ENCODE measurements at places on chromosomes 3 and 15.

GRCh38 chr15:71249986-71250385 lies 134.7 kb downstream of the THSD4 start:
- no peak for DNase-seq

DNA sequence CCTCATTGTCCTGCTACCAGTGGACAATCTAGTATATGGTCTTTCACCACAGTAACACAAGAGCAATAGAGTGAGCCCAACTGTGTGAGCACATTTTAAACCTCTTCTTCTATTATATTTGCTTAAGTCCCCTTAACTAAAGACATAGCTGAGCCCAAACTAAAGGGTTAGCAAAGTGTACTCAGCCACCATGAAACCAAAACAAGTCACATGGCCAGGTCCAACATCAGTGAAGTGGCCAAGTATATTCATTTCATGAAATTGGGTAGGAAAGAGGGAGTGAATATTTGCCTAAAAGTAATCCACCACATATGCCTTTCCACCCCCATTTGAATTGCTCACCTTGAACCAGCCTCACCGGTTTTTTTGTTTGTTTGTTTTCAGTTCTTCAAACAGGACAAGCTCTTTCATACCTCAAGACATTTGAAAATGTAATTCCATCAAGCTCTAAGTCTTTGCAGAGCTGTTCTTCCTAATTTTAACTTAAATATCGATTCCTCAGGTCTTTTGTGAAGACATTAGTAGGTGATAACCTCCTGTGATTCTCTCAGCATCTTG lies 327.0 kb upstream of the SEMA6D start:
- no peak for DNase-seq

- no peak for DNase-seq
Measured at GRCh38 chr3:190289989-190290388, 32.3 kb downstream of the CLDN1 start.

- no peak for DNase-seq
Measured at GRCh38 chr3:33322412-33322811, 45.2 kb downstream of the FBXL2 start.

DNA sequence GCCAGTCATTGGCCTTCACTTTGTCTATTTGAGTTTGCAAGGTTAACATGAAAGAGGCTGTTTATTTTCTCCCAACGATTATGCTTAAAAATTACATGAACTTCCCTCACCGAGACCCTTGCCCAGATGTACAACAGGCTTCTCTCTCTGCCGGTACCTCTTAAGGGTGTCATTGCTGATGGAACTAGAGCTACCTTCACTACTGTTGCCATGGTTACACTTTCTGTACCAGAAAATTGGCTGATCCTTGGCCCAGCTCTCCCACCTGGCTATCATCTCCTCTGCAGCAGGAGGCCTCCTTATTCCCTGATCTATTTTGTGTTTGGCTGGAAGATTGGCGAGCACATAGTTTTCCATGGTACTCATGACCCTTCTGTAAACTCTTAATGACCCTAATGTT lies 24.0 kb upstream of the LIPC start:
- no peak for DNase-seq

GRCh38 chr15:62099094-62099601 lies 32.4 kb downstream of the C2CD4A start:
- DNase-seq, result no peak

DNA sequence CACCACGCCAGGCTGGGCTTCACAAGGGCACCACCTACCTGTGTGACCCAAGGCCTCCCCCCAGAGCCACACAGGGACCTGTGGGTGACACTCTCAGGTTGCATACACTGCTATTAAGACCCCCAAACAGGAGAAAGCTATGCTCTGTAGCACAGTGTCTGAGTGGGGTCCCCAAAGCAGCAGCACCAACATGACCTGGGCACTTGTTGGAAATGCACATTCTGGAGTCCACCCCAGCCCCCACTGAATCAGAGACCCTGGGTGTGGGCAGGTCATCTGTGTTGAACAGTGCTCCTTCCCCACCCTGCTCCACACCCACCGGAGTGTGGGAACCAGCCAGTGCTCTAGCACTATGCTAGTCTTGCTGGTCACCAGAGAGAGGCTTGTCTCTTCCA lies 76.1 kb downstream of the ADAMTS17 start:
- no peak for DNase-seq

DNA sequence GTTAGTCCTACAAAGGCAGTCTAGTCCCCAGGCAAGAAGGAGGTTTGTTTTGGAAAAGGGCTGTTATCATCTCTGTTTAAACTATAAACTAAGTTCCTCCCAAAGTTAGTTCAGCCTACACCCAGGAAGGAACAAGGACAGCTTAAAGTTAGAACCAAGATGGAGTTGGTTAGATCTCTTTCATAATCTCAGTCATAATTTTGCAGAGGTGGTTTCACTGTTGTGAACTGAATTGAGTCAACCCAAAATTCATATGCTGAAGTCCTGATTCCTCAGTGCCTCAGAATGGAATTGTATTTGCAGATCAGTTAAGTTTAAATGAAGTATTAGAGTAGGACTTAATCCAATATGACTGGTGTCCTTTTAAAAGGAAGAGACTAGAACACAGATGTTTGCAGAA lies 101.0 kb upstream of the C3orf80 start:
- no peak for DNase-seq

GRCh38 chr3:78734048-78734637 lies 1033.7 kb downstream of the ROBO1 start:
- no peak for DNase-seq

DNA sequence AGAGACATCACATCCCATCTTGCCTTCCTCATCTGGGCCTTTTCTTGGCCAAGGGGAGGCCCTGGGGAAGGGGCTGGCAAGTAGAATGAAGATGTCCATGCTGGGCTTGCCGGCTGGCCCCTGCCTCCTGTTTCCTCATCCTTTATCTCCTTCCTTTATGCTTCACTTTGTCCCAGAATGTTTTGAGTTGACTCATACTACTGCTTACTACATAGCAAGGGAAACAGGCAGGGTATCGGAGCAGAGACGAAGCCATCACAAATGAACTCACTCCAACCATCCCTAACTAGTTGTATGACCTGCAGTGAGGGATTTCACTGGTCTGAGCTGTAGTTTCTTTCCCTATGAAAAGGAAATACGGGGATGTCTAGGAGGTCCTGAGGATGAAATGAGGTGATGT lies 66.0 kb downstream of the CHDH start:
- no peak for DNase-seq

DNA sequence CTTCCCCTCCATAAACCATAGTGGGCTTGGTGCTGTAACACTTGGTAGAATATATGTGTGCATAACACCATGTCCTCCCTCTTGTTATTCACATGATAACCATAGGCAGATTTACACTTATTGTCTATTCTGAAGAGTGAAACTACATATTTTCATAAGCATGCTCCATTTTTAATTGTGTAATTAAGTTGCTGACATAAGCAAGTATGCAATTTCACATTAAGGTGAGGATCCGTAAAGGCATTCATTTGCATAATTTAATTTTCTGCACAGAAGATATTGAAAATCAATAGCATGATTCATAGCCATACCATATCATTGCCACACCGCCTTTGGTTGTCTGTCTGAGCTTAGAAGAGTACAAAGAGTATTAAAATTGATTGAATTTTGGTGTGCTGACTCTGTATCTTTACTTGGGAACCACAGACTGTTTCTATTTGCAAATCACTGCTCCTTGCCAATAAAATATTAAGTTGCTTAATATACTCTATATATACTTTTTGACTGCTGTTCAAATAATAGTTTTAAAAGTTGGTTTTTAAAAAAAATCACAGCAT lies 182.4 kb downstream of the PTPRG start:
- DNase-seq, result no peak

- DNase-seq, result no peak
Measured at GRCh38 chr15:28078191-28078719, 20.9 kb downstream of the OCA2 start.

- no peak for DNase-seq
Measured at GRCh38 chr15:25022233-25022632, 67.4 kb downstream of the SNRPN start.

DNA sequence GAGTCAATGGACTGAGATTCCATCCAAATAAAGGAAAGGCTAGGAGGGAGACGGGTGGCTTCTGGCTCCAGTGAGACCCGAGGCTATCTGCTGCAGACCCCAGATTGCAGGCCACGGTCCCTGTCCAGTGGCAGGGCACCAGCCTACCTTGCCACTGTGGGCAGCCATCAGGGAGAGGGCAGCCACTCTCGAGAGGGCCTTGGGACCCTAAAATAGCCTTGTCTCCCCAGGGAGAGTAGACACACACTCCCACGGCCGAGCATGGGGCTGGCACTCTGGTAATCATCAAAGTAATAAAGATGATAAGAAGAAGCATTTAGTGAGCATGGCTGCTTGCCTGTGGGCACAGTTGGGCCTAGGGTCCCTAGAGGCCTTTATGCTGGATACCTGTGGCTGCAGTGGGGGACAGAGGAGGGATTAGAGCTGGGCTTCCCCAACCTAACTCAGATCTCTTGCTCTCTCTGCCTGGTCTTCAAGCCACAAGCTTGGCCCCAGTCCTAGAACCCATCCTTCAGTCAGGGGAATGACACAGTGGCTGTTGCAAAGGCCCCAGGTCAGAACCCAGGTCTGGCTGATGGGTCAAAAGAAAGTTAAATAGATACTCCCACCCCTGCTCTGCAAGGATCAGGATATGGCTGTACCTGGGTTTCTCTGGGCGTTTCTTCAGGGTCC lies 9.2 kb upstream of the VIPR1 start:
- no peak for DNase-seq

- DNase-seq, result no peak
Measured at GRCh38 chr3:52790741-52791140, 3.9 kb upstream of the ITIH3 start.

GRCh38 chr15:86066174-86066834 lies 13.4 kb upstream of the AGBL1 start:
- no peak for DNase-seq

DNA sequence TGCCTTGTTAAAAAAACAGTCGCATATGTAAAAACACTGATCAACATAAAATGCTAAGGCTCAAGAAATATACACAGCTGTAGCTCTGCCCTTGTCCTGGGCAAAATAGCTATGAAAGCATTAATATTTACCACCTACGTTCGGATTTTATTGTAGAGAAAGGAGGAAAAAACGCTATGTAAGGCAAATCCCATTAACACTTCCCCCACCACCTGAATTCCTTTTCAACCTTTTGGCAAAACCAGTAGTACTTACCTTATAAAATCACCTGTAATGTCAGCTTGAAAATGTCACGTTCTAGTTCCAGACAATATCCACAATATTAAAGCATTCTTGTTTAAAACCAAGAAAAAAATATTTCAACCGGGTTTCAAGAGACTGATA lies 3.6 kb downstream of the TRA2B start:
- no peak for DNase-seq

DNA sequence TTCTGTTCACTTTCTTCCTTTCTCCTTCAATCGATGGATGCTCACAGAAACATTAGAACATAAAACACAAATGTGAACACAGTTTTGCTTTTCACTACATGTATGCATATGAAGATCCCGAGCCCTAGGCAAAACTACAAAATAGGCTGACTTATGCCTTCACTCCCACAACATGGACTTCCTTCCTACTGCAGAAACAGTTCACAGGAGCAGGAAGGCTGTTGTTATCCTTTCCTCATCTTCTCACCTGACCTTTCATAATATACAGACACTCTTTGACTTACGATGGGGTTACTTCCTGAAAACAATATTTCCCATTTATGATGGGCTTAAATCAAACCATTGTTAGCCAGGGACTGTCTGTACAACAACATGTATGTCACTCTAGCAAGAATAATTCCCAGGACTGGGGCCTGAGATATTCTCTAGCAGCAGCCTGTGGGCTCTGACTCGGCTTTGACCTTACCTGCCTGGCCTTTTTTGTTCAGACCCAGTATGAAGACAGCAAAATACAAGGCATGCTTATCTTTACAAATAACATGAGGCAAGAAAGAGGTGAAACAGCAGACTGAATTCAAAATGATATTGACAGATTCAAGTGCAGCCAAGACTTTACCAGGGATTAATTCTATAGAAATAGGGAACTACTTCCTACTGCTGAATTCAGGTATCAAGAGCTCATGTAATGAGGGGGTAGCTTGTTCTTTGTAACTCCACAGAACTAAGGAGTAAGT lies 51.8 kb upstream of the PLXND1 start:
- no peak for DNase-seq

- DNase-seq, result no peak
Measured at GRCh38 chr15:60594071-60594470, 115.1 kb upstream of the ICE2 start.

- no peak for DNase-seq
Measured at GRCh38 chr3:27290760-27291159, 78.4 kb downstream of the NEK10 start.

GRCh38 chr3:122794483-122794778 lies 438 bp upstream of the SLC49A4 start:
- no peak for DNase-seq

DNA sequence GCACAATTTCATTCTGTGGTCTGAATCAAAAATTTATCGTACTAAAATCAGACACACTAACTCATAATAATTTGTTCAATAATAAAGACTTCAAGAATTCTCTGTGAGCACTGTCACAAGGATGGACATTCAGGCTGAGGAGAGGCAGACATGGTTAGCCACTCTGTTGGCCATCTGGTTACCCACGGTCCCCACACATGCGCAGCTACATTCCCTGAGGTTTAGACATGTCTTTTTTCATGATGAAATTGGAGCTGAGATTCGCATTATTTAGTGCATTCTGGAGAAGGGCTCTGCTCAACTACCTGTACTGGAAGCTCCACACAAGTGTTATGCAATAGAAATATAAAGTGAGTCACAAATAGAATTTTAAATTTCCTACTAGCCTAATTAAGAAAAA lies 156.9 kb downstream of the SUCNR1 start:
- no peak for DNase-seq

- DNase-seq, result no peak
Measured at GRCh38 chr3:188673646-188674186, 498.1 kb upstream of the TPRG1 start.

- DNase-seq, result no peak
Measured at GRCh38 chr3:183775781-183776180, 49.6 kb downstream of the MAP6D1 start.

DNA sequence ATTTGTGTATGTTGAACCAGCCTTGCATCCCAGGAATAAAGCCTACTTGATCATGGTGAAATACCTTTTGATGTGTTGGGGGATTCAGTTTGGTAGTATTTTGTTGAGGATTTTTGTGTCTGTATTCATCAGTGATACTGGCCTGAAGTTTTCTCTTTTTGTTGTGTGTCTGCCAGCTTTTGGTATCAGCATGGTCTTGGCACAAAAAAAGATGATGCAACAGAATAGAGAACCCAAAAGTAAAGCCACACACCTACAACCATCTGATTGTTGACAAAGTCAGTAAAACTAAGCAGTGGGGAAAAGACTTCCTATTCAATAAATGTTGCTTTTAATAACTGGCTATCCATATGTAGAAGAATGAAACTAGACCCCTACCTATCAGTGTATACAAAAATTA lies 77.6 kb downstream of the TCF12 start:
- no peak for DNase-seq
